ENCODE measurements at places on chromosomes 2 and 18. TPM values are rescaled to one million over a fixed set of nuclear protein-coding genes. Genes with fewer than 3 reads are reported as not detected.

DNA sequence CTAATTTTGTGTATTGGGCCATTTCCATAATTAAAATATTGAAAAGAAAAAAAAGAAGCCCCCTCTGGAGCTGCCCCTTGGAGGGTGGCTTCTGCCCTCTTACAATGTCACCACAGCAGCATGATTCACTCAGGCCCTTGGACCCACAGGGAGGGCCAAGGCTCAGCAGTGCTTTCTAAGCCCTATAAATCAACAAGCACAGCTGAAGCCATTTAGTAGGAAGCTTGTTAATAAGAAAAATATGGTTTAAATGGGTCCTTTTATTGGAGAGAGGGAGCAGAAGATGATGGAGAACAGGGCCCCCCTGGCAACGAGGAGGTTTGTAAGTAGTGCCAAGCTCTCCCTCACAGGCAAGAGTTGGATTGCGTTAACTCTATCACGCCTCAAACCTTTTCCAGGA is 107.6 kb upstream of the FZD7 start:
- no peak for DNase-seq

DNA sequence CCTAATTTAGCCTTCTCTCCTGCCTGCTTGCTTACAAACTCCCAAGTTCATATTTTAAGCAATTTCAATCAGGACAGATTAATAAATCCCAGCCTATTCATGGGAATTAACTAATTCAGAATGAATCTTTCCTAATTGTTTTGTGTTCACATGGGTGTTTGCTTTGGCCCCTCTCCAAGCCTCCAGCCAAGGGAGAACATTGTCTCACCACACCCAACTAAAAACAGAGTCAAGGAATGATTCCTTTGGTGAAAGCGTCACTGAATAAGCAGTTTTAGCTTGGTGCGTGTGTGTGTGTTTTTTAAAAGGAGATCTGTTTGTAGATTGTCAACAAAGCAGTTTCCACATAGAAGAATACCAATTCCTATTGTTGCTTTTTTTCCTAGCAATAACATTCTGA is 43.0 kb upstream of the DSG1 start:
- DNase-seq: no peak

DNA sequence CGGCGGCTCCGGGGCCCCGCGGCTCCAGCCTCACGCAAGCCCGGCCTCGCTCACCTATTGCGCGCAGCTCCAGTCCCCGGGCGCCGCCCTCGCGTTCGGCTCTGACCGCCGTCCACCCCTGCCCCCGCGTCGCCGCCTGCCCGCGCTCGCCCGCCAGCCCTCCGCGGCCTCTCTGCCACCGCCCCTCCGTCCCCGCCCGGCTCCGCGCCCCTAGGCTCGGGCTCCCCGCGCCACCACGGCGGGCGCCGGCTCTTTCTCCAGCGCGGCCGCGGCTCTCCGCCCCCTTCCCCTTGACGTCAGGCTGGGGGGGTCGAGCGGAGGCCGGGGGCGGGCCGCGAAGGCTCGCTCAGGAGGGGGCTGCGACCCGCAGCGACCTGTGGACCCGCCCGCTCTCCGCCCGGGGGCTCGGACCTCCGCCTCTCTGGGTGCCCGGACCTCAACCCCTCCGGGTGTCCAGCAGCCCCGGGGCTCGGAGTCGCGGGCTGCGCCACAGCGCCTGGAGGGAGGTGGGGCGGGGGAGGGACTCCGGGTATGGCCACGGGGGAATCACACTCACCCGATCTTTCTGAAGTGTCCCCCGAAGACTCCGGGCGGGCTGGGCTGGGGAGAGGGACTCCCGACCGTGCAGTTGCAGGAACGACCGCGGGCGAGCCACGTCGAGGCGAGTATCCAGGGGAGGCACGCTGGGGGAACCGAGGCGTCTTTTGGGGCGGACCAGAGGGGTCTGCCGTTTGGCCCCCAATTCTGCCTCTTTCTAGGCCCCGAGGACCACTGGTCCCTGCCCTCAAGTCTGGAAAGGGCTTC is at the start of gene SEMA4C:
SEMA4C (minus strand) TSS at position 259 of the 804 bp plus-strand sequence. CDS start 2,194 bp downstream, outside the sequence.
- peak; percentile 91 for DNase-seq

GRCh38 chr2:9778012-9778411 is 65.3 kb upstream of the TAF1B start:
- peak; percentile 70 for DNase-seq

GRCh38 chr2:172445851-172446250 is 18.5 kb downstream of the ITGA6 start:
- DNase-seq: no peak

- DNase-seq: peak; percentile 81
These were observed 60.9 kb downstream of the HDAC4 start for GRCh38 chr2:239339726-239340601.

DNA sequence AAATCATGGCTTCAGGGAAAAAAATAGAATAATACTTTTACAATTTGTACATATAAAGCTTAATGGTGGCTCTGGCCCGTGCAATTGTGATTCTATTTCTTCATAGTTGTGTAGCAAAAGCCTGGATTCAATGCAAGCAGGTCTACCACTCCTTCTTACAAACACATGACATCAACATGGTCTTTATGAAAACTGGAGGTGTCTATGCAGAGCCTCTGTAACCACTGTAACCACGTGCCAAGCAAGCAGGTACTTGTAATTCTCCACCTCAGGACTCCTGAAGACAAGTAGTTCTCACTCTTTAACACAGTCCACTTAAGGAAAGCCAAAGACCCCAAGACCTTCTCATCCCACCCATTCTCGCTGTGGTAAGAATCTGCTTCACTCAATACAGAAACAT is 62.6 kb downstream of the METTL4 start:
- DNase-seq: no peak

- peak; percentile 85 for DNase-seq
These were observed 53.0 kb upstream of the ALPP start for GRCh38 chr2:232325324-232326273.

DNA sequence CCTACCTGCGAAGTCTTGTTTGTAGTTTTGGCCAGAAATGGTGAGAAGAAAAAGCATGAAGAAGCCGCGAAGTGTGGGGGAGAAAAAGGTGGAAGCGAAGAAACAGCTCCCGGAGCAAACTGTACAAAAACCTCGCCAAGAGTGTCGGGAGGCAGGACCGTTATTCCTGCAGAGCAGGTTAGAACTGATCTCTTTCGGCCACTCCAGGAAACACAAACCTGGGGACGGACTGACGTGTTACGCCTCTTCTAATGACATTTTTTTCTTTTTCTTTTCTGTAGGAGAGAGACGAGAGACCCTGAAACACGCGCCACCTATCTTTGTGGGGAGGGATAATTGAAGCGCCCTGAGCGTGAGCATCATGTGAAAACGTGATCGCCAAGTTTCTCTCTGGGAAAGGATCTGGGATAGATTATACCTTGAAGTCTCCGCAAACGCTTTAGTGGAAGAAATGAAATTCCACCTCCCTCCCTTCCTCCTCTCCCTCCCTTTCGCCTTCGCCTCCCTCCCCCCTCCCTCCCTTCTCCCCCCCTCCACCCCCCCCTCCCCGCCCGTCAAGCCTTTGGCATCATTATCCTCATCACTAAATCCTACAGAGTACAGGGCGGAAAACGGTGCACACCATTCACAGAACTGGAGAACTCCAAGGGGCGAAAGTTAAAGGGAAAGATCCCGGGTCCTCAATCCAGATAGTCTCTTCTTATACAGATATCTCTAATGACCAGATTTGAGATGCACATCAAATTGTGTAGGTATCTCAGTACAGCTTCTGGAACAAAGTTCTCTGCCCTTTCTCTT is at the start of gene ZEB2:
ZEB2 (minus strand) TSS at position 186 of the 798 bp plus-strand sequence. CDS start 2,769 bp downstream, outside the sequence.
- peak; percentile 72 for DNase-seq

DNA sequence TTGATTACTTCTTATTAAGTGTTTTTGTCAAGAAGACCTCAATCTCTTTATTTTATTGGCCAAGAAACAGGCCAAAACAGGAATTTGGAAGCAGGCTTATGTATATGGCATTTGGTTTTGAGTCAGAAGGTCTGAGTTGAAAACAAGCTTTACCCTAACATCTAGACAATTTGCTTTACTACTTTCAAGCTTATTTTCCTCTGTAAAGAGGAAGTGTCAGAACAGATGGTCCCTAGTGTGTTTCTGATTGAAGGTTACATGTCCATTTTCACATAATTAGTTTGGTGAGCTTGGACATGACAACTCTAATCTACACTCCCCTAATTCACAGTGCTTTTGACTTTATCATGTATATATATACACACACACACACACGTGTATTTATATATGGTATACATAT is 19.8 kb upstream of the MAP4K4 start:
- DNase-seq: no peak

- DNase-seq: no peak
These were observed 375.1 kb upstream of the KCNH7 start for GRCh38 chr2:163213661-163214081.

GRCh38 chr2:146323564-146323963 is 1521.3 kb upstream of the ACVR2A start:
- DNase-seq: no peak

- DNase-seq: peak; percentile 67
These were observed 30.1 kb upstream of the EPC2 start for GRCh38 chr2:148614322-148615049.

- DNase-seq: peak; percentile 50
These were observed 136.0 kb downstream of the ANKRD44 start for GRCh38 chr2:197174539-197175094.

- no peak for DNase-seq
These were observed 3.4 kb downstream of the CGREF1 start for GRCh38 chr2:27115519-27115918.

- no peak for DNase-seq
These were observed 5.9 kb downstream of the IWS1 start for GRCh38 chr2:127520424-127520823.

DNA sequence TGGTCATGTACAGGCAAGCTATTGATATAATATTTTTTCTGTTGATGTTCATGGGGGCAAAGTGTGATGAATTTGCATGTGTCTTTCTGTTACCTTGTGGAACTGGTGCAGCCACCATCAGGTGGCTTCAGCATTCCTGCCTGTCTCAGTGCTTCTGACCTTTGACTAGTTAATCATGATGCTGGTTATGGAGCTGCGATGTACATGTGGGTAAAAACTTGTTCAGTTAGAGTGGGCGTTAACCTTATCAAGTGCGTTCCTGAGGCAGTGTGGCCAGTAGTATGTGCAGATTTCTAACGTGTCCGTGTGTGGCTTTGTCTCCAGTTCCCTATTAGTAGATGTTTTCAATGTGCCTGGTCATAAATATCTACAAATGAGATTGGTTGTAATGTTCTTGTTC is 127.4 kb upstream of the ZSWIM2 start:
- no peak for DNase-seq

DNA sequence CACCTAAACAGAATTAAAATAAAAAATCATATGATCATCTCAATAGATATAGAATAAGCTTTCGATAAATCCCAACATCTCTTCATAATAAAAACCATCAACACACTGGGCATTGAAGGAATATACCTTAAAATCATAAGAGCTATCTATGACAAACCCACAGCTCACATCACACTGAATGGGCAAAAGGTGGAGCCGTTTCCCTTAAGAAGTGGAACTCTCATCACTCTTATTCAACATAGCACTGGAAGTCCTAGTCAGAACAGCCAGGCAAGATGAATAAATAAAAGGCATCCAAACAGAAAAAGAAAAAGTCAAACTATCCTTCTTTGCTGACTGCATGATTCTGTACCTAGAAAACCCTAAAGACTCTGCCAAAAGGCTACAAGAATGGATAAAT is 510.3 kb downstream of the ZNF804A start:
- no peak for DNase-seq

DNA sequence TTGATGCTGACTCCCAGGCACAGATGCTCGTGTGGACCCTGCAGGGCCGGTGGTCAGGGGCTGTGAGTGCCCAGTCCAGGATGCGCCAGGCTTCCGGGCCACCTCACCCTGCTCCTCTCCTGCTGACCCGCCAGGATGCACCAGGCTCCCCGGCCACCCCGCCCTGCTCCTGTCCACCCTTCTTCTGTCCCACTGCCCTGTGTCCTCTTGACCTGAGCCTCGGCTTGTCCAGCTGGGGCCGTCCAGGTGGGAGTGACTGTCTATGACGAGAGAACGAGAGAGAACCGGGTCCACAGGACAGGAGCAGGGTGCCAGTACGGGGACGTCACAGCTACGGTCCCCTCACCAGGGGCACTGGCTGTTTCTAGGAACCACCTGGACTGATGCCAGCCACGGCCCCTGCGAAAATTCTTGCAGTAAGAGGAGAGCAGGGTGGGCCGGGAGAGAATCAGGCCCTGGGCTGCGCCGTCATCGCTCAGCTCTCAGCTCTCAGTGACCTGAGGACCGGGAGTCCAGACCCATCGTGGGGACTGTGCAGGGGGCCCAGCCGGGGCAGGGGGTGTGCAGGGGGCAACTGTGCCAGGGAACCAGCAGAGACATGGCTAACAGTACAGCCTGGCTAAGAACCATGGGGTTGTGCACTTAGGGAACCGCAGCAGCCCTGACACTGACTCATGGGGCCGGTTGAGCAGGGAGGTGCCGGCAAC is 12.9 kb upstream of the NFATC1 start:
- DNase-seq: no peak

- DNase-seq: no peak
These were observed 84.4 kb upstream of the CAVIN2 start for GRCh38 chr2:191931329-191931728.

DNA sequence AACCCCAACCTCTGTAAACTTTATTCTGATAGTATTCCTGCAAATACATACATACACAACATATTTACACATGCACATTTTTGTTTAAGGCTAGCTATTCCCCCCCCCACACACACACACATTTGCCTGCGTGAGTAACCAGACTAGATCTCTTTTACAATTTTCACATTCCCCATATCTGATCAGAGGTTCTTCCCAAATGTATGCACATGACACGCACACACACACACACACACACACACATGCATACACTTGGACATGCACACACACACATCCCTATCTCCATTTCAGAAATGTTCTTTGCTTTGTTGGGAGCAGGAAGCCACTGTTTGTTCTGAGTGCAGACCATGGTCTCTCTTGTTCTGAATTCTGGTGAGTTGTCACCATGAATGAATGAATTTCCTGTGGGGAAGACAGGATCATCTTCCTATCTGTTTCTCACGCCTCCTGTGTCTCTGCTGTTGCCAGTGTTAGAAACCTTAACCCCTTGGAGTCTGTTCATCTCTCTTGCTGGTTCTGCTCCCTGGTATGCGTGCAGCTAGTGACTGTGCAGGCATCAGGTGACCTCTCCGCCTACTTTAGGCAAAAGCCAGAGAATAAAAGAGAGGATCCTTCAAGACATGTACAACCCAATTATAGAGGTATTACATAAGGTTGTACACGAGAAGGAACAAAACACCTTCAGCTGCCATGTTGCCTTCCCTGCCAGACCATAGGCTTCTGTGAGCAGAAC is 251.0 kb upstream of the RAB12 start:
- DNase-seq: no peak

CCDC102B gene
- total RNA-seq: 1.1 TPM

UGT1A3 gene
- total RNA-seq: not detected

OR6B2 gene
- not detected for total RNA-seq

PCARE gene
- total RNA-seq: not detected

LCT gene
- total RNA-seq: 0.31 TPM

MAIP1 gene
- total RNA-seq: 27.9 TPM

EFHD1 gene
- total RNA-seq: 0.31 TPM

TET3 gene
- 22.0 TPM for total RNA-seq

ZNF385B gene
- total RNA-seq: not detected

CD8A gene
- total RNA-seq: 1.3 TPM

ABI2 gene
- total RNA-seq: 32.7 TPM

ADD2 gene
- 8.2 TPM for total RNA-seq

ALPI gene
- not detected for total RNA-seq
